ENCODE measurements at places on chromosomes 6 and 20.

DNA sequence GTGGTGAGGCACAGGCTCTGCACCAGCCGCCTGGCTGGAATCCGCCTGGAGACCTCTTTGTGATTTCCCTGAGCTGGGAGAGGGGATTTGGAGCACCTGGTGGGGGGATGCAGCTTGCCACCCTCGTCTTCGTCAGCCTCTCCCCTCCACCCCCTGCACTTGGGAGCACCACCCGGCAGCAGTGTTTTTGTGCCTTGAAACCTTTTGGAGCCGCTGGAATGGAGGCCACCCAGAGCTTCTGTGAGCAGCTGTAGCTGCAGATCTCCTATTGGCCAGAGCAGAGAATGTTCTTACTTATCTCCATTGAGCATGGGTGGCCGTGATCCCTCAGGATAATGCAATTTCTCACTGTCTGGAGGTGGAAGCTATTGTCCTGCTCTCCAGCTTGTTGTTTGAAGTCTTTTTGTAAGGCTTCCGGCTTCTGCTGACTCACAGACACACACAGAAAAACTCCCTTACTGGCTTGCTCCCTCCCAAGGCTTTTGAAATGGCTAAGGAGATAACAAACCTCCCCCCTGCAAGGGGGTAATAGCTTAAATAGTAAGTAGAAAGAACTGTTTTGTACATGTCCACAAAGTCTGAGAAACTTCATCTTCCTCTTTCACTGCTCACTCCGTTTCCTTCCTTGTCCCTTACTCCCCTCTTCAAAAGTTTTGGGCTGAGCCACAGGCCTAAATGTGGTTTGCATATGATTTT is 271.2 kb downstream of the PRL start:
- no peak for DNase-seq

GRCh38 chr6:20870021-20870420 is 335.8 kb downstream of the CDKAL1 start:
- no peak for DNase-seq

DNA sequence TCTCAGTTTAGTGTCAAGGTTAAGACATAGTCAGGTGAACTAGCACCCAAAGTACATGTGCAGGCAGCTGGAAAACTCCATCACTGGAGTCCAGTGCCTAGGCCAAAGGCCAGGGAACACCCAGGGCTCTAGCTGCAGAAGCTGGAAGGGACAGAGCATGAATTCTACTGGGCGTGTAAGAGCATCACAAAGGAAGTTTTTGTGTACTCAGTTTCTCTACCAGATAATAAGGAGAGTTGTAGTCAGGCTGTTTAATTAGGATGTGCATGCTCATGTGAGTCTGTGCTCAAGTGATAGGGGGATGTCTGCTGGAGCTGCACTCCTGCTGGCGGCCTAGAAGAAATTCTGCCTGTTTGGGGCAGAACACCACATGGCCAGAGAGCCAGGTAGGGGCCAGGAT is 8.1 kb downstream of the L3MBTL1 start:
- no peak for DNase-seq

- DNase-seq, result no peak
Observed at GRCh38 chr20:19823216-19823615, 65.2 kb downstream of the RIN2 start.

DNA sequence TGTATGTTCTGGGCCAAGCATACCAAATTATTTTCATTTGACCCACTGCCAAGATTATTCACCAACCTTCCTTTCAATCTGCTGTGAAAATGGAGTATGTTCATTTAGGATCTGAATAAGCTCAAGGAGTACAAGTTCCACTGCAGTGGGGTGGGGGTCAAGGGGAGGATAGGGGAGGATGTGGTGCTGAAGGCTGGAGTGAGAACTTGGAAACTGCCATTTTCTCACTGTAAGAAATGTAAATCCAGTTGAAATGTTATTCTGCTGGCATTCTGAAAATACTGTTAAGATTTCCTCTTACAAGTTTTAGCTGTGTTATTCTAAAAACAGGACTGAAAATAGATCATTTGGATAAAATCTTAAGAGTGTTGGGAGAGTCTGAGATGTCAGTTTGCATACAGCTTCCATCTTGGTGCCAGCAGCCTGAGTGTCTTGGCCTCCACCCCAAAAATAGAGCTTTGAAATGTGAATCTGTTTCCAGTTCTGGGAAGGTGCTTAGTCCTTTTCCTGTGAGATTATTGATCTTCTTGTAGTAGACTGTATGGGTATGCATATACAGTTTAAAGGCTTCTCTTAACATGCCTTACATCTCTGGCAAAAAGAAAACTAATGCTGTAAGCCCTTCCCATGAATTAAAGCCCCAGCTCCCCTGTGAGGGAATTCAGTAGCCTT is 84.3 kb downstream of the CTNNBL1 start:
- no peak for DNase-seq

DNA sequence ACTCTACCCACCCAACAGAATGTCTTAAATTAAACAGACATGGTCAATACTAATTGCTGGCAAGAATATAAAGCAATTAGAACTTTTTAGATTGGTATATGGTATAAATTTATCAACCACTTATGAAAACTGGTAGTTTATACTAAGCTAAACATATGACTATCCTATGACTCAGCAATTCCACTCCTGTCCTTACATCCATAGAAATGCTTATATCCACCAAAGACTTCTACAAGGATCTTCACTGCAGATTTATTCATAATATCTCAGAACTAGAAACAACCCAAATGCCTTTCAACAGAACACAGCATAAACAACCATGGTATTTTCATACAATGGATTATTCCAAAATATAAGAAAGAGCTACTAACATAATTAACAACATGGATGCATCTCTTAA is 4.6 kb downstream of the ZNF184 start:
- no peak for DNase-seq

DNA sequence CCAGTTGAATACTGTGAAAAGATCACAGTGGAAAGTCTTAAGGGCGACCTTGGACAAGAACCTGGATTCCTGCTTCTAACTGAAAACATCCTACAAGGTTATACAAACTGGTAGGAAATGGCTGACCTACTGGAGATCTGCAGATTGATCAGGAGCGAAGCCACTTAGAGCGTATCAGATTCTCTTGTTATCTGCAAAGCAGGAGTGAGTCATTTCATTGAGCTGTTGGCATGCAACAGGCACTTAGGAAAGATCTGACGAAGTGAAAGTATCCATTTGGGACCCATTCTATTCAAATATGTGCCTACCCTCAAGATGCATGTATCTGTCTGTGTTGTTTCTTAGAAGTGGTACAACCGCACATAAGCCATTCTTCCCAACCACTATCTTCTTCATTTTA is 131.2 kb upstream of the RIN2 start:
- no peak for DNase-seq

Measured in NCI-H1105 (cell line).